ENCODE measurements at places on chromosomes 1 and 21.

- no peak for DNase-seq
These were observed 1.8 kb downstream of the NR1I3 start for GRCh38 chr1:161235957-161236775.

DNA sequence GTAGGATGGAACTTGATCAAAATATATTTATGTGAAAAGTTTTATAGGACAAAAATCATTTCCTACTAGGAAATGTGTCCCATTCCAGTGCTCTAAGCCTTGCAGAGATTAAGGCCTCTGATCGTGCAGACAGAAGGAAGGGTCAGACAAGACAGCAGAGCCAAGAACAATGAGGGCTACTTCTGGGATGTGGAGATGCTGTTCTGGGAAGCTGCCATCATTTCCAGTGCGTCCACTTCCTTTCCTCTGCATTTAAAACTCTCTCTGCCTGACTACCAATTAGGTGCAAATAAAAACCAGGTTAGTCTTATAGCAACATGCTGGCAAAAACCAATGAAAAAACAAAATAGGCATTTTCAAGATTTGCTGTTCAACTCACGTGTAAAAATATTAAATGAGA lies 36.1 kb downstream of the BEND5 start:
- no peak for DNase-seq

- no peak for DNase-seq
These were observed 182.2 kb downstream of the DHRS3 start for GRCh38 chr1:12435639-12436344.

DNA sequence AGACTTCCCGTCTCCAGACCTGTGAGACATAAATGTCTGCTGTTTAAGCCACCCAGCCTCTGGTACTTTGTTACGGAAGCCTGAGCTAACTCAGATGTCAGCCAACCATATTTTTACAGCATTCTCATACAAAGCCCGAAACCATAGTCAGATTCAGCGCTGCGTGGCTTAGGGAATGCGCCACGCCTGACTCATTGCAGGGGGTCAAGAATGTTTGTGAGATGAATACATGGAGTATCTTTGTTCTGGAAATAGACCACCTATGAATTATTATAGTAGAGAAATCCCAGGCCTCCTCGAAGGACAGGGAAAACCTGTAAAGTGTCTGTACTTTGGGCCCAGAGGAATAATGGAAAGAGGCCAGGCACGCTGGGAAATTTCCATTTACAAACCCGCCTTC lies 434.8 kb downstream of the CAMTA1 start:
- no peak for DNase-seq
